ENCODE measurements at places on chromosomes 2 and 18.
A peak's percentile ranks its signal among the peaks of the same experiment; 100 is the strongest.

GRCh38 chr2:31563273-31563839 is 17.4 kb downstream of the SRD5A2 start:
- no peak for DNase-seq

- no peak for DNase-seq
Observed at GRCh38 chr2:119707117-119708087, 28.4 kb downstream of the TMEM177 start.

- peak; percentile 70 for DNase-seq
Observed at GRCh38 chr2:57720728-57721627, 325.6 kb upstream of the VRK2 start.

DNA sequence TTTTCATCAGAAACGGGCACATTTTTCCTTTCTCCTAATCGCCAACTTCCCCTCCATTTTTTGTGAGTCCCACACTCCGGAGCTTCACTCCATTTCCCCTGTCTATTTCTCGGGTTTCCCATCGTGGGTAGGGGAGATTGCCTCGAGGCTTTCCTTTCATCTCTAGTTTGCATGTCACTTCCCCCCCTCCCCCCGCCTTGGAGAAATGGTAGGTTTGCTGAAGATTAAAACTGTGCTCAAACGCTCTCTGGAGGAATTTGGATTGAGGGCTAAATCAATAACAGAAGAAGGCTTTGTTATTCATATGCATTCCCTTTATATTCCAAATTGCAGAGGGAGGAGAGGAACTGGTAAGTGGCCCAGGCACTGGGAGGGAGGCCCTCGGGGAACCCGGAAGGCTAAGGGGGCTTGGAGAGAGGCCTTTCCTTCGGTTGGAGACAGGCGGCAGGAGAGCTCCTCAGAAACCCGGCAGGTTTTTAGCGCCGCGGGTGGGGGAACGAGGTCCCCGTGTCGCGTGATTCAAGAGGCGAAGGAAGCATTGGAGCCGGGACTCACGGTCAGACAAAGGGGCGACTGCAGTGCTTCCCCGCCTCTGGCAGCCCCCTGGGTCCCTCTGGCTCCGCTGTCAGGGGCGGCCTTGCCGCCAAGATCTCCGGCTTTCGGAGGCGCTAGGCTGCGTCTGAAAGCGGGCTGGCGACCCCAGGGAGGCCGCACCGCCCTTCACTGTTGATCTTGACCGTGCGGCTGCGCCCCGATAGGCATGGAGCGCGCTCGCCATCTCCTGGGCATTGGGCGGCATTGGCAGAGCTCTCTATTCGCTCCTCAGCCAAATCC is 2.4 kb upstream of the HOXD12 start:
- peak; percentile 98 for DNase-seq

DNA sequence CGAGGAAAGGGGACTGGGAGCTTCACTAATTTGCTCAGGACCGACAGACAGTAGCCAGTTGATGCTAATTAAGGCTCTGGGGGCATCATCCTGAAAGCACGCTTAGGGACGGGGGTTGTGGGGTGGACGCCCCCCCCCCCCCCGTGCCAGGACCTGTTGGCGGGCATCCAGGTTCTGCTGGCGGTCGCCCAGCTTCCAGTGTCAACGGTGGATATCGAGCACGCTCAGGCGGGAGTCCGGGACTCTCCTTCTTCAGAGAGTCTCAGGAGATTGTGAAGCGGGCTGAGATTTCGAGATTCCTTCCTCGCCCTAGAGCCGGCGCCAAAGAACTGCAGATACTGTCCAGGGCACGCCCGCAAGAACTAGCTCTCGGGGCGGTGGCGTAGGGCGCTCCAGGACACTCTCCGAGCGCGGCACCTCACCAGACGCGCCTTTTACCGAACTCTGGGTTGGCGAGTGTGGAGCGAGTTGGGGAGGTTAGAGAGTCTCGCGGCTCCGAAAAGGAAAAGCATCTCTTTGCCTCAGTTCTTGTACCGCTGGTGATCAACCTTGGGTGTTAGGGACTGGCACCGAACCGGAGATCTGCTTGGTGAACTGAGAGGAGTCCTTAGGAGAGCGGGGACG is 5.6 kb downstream of the RAX start:
- no peak for DNase-seq

GRCh38 chr2:23669413-23670244 is 257.3 kb downstream of the ATAD2B start:
- DNase-seq: no peak

DNA sequence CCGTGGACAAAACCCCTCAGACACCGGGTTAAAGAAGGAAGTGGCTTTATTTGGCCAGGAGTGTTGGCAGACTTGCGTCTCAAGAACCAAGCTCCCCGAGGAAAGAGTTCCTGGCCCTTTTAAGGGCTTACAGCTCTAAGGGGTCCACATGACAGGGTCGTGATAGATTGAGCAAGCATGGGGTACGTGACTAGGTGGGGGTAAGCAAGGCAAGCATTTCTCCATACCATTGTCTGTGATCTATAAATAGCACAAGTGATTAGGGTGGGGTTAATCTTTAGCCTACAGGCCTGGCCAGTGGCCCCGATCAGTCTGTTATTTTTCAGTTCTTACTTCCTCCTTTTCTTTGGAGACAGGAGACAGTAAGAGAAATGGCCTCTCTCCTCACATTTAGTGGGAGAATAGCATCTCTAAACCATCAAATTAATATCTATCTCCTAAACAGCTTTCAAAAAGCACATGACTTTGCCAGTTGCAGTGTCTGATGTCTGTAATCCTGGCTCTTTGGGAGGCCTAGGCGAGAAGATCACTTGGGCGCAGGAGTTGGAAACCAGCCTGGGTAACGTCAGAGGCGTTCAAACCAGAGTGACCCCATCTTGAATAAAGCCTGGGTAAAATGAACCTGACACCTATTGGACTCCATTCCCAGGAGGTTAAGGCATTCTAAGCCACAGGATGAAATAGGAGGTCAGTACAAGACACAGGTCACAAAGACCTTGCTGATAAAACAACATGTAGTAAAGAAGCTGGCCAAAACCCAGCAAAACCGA is 18.3 kb upstream of the CNOT11 start:
- peak; percentile 22 for DNase-seq

DNA sequence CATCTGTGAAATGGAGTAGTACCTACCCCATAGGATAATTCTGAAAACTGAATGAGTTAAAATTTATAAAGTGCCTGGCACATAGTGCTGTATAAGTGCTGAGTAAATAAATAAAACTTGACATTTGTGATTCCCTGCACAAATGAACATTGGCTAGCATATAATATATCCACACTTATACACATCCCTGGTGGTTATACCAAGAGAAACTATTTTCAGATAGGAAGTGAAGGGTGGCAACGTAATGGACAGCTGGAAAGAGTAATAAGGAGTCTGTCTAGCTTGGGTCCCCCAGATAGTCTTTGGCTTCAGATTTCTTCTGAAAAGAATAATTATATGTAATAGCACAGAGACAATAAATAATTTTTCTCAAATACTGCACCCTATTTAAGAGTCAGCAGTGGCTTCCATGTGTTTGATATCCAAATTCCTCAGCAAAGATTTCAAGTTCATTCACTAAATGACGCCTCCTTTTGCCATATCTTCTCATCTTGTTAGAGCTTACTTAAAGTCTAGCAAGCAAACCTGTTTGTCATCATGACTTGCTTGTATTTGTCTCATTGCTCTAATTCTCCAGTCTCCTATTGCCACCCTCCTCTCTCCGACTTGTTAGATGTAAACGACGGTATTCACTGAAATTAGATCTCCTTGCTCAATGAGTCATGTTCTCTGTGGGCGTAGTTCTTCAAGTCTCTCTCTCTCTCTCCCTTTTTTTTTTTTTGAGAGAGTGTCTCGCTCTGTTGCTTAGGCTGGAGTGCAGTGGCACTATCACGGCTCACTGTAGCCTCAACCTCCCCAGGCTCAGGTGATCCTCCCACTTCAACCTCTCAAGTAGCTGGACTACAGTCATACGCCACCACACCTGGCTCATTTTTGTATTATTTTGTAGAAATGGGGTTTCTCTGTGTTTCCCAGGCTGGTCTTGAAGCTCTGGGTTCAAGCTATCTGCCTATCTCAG is 8.7 kb upstream of the ADGRF3 start:
- peak; percentile 57 for DNase-seq

DNA sequence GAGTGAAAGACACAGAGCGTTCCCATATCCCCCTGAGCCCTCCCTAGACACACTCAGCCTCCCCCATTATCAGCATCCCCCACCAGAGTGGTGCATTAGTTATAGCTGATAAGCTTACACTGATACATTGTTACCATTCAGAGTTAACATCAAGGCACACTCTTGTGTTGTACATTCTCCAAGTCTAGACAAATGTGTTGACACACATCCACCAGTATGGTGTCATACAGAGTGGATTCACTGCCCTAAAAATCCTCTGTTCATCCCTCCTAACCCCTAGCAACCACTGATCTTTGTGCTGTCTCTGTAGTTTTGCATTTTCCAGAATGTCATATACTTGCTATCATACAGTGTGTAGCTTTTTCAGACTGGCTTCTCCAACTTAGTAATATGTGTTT is 78.0 kb upstream of the RPL31 start:
- DNase-seq: no peak

DNA sequence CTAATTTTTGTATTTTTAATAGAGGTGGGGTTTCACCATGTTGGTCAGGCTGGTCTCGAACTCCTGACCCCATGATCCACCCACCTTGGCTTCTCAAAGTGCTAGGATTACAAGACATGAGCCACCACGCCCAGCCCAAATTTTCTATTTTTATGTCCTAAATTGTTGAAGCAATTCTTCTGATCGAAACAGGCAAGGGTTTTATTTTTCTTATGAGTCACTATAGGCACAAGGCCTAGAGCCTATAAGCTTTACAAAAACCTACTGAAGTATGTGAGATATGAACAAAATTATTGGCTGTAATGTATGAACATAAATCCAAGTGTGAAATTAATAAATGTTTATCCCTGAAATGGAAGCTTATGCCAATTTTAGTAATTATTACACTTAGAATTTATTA is 464.2 kb upstream of the NRP2 start:
- no peak for DNase-seq

- no peak for DNase-seq
Observed at GRCh38 chr2:230097424-230097823, 28.7 kb upstream of the SLC16A14 start.

DNA sequence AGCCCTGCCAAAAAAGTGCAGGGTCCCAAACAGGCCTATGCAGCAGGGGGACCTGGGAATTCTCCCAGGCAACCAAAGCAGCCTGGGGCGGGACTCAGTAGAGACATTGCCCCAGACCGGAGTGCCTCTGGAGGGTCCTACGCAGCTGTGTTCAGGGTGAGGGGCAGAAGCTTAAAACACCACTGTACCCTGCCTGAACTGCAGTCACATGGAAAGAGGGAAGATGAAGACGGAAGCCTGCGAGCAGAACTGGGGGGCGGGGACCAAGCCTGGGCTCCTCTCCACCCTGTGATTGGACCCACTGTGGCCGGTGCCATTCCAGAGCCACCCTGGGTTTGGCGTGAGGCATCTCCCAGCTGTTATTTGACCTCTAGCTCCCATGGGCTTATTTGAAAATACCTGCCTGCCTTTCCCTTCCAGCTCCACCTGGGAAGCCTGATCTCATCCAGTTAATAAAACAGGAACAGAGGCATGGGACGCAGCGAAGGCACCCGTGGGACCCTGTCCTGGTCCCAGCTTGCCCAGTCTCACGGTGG is 183.1 kb downstream of the SMAD2 start:
- DNase-seq: no peak

GRCh38 chr2:178482437-178482836 is 2.2 kb downstream of the PLEKHA3 start:
- DNase-seq: peak; percentile 44

DNA sequence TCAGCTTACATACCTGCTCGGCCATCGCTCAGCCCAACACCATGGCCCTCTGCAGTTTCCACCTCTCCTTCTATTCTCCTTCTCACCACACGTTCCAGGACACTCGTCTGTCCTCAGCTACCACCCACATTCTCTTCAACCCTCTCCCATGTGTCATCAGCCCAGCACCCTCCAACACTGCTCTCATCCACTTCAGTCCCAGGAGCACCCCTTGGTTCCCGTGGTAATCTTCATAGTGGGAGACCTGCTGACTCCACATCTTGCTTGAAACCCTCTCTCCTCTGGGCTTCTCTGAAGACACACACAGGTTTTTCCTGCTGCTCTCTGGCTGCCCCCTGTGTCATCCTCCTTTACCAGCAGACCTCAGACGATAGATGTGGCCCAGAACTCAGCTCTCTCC is 228.7 kb downstream of the GBX2 start:
- DNase-seq: no peak

DNA sequence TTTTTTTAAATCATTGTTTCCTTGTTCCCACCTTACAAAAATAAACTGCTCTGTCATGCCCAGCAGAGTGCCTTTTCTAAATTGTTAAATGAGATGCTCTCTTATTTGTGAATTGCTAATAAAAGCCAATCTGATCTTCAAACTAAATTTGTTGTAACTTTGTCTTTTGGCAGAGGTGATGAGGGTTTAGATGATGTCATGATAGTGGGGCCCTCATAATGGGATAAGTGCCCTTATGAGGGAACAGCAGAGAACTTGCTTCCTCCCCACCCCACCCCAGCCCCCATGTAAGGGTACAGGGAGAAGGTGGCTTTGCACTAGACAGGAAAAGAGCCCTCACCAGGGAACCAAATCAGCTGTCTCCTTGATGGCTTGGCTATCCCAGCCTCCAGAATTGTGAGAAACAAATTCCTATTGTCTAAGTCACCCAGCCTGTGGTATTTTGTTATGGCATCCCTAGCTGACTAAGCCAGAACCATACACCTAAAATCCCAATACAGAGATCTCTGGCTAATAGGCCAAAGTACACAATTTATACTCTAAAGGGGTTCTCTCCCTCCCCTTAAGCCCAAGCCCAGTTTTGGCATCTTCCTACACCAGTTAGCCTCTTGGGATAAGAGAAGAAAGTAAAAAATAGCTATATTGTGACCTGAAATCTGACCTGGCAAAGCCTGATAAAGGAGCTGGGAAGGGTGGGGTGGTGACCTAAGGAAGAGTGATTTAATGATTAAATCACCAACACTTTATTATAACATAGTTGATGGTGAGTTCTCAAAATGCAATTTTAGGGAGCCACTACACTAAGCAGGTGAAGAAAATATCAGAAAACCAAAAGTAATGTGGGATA is 40.3 kb upstream of the HNRNPA3 start:
- DNase-seq: no peak

DNA sequence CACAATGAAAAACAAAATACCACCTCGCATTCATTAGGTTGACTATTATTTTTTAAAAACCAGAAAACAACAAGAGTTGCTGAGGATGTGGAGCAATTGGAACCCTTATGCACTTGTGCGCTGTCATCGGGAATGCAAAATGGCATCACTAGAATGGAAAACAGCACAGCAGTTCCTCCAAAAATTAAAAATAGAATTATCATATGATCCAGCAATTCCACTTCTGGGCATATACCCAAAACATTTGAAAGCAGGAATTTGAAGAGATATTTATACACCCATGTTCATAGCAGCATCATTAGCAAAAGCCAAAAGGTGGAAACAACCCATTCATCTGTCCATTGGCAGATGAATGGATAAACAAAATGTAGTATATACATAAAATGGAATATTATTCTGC is 11.9 kb upstream of the NMUR1 start:
- no peak for DNase-seq

All from NB4 (cell line).